ENCODE measurements at places on chromosomes 13 and 19. TPM values are rescaled to one million over a fixed set of nuclear protein-coding genes. Genes with fewer than 3 reads are reported as not detected.

DNA sequence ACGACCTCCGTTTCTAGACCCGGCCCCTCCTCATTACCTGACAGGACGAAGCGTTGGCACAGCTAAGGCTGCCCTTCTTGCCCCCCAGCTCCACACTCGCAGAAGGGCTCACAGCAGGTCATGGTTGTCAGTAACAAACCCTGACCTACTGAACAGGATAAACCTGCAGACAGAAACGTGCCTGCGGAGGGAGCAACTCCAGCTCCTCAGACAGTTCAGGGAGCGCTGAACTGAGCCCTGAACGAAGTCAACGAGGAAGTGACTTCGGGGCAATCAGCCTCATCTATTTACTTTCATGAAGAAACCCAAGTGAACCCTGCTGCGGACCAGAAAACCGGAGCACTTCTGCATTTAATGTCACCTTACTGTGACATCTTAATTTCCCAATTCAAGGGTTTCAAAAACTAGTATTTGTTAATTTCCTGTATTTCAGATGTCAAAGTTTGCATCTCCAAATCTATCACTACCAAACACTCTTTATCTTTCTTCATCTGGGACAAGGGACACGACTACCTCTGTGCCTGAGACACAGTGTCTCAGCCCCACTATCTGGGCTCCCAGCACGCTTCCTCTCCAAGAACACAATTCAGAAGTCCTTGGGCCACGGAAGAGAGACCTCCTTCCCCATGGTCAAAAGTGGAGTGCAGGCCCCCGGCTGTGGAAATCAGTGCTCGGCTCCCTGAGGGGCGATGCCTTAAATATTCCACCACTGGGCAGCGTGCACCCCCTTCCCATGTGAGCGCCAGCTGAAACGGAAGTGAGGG is 40.2 kb downstream of the CARS2 start:
- DNase-seq: no peak

DNA sequence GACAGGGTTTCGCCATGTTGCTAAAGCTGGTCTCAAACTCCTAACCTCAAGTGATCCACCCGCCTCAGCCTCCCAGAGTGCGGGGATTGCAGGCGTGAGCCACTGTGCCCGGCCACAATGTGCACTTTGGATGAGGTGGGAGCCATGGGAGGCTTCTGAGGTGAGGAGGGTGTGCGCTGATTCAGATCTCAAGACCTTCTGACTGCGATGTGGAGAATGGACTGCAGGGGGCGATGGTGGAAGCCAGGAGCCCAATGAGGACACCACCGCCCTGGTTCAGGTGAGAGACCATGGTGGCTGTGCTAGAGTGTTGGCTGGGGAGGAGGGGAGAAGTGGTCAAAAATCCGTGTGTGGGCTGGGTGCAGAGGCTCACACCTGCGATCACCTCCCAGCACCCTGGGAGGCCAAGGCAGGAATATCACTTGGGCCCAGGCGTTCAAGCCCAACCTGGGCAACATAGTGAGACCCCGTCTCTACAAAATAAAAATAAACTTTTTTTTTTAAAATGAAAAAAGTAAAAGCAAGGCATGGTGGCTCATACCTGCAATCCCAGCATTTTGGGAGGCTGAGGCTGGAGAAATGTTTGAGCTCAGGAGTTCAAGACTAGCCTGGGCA is 5.6 kb downstream of the INAFM1 start:
- DNase-seq: no peak

GRCh38 chr13:97932647-97933046 is 20.8 kb upstream of the IPO5 start:
- no peak for DNase-seq

GRCh38 chr13:110499621-110500281 is 61.8 kb downstream of the RAB20 start:
- no peak for DNase-seq

- peak; percentile 63 for DNase-seq
Measured at GRCh38 chr19:16363133-16363851, 38.7 kb downstream of the KLF2 start.

DNA sequence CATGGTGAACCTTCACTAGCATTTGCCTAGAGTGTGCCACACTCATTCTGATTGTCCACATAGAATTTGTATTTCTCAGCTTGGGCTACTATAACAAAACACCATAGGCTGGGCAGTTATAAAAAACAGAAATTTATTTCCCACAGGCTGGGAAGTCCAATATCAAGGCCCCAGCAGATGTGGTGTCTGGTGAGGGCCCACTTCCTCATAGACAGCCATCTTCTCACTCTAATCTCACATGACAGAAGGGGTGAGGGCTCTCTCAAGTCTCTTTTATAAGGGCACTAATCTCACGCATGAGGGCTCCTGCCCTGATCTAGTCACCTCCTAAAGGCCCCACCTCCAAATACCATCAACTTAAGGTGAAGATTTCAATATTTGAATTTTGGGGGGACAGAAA is 53.6 kb downstream of the LRRC63 start:
- DNase-seq: no peak

The UNC13A gene
- 0.03 TPM for total RNA-seq

DNA sequence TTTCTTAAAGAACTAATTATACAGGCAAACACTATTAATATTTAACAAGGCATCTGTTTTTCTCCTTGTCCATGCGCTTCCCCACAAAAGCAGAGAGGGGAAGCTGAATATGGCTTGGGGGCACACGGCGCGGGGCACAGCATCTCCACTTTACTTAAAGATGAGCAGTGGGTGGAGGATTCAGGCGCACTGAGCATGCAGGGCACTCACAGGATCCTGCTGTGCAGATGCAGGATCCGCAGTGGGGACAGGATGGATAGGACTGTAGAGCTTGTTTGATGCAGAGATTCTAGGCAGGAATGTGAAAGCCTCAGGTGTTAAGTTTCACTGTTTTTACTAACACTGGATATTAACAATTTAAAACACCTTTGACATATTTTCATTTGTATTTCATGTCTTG is 43.3 kb downstream of the ATP11A start:
- DNase-seq: no peak

GRCh38 chr19:11710313-11710712 is 28.4 kb downstream of the ZNF823 start:
- DNase-seq: no peak

DNA sequence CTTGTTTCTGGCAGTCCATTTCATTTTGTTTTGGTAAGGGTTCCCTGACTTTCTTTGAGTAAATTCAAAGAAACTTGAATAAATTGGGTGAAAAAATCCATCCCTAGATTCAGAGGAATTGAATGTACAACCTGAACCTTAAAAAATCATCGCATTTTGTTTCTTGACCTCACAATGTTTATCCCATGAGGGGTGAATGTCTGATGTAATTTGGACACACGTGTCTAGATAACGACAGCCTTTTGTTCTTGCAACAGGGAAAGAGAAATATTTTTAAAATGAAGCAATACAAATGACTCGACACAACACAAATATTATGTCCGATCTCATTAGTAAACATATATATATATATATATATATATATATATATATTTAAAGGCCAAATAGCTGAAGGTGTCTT is 453.2 kb upstream of the ATXN8OS start:
- no peak for DNase-seq

- no peak for DNase-seq
Measured at GRCh38 chr13:79171141-79172061, 234.7 kb downstream of the RBM26 start.

- DNase-seq: no peak
Measured at GRCh38 chr13:91346850-91347201, 661 bp upstream of the MIR17HG start.

The DEDD2 gene
- total RNA-seq: 16.7 TPM

- no peak for DNase-seq
Measured at GRCh38 chr13:67736646-67737420, 506.7 kb upstream of the PCDH9 start.

The CBARP gene
- total RNA-seq: 1.2 TPM

The HCN2 gene
- total RNA-seq: 4.5 TPM

GRCh38 chr13:38777347-38778119 is 90.7 kb downstream of the FREM2 start:
- no peak for DNase-seq
